ENCODE measurements at places on chromosomes 12 and 14. TPM values are rescaled to one million over a fixed set of nuclear protein-coding genes. Genes with fewer than 3 reads are reported as not detected.

The CFAP54 gene
- 2.0 TPM for polyA plus RNA-seq

DNA sequence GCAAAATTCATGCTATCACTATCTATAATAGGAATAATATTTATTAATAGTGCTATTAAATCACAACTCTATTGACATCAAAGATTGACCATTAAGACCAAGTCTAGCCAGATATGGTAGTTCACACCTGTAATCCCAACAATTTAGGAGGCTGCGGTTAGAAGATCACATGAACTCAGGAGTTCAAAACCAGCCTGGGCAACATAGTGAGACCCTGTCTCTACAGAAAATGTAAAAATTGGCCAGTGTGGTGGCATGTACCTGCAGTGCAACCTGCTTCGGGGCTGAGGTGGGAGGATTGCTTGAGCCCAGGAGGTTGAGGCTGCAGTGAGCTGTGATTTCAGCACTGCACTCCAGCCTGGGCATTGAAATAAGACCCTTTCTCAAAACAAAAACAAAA lies 11.0 kb downstream of the VEZT start:
- no peak for DNase-seq

GRCh38 chr14:91744068-91744480 lies 12.2 kb upstream of the CATSPERB start:
- DNase-seq = no peak

DNA sequence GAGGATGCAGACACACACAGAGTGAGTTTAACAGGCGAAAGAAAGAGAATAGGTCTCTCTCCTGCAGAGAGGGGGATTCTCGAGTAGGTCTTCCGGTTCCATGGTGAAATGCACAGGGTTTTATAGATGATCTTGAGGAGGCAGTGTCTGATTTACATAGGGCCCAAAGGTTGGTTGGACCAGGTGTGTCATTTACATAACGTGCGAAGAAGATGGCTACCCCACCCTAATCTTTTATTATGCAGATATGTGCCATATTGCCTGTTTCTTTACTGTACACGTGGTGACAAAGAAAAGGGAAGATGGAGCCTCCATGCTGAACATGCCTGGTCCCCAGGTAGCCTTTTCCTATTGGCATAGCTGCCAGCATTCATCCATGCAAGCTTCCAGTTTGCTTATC lies 219.8 kb downstream of the CRADD start:
- no peak for DNase-seq

The MIP gene
- polyA plus RNA-seq = not detected

DNA sequence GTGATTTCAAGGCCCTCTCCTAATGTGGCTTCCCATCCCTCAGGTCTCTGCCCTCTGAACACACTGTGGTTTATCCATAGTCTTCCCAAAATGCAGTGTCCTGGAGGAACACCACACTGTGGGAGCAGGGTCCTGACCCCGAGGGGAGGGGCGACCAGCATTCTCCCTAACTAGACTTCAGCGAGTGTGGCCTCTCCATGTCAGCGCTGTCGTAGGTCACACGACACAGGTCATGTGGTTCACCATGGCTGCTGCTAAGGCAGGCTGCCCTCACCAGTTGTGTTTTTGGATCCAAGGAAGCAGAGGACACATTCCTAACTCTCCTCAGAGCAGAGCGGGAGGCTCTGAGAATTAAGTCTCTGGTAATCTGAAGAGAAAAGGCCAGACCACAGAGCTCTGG lies 50.5 kb downstream of the SSH1 start:
- no peak for DNase-seq

DNA sequence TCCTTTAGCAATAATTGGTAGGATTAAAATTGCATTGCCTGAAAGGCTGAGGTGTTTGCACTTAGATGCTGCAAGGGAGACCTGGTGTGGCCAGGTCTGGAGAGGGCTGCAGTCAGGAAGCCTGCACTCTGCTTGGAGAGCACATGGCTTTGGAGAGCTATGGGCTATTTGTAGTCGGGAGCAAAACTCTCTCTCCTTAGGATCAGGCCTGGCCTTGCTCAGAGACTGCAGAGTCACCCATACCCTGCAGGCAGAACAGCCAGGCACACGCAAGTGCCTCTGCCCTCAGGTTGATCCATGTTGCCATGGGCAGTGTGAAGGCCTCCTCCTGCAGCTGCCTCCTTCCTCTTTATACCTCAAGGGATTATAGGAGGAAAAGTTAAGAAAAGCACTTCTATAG lies 26.8 kb downstream of the CKB start:
- no peak for DNase-seq

DNA sequence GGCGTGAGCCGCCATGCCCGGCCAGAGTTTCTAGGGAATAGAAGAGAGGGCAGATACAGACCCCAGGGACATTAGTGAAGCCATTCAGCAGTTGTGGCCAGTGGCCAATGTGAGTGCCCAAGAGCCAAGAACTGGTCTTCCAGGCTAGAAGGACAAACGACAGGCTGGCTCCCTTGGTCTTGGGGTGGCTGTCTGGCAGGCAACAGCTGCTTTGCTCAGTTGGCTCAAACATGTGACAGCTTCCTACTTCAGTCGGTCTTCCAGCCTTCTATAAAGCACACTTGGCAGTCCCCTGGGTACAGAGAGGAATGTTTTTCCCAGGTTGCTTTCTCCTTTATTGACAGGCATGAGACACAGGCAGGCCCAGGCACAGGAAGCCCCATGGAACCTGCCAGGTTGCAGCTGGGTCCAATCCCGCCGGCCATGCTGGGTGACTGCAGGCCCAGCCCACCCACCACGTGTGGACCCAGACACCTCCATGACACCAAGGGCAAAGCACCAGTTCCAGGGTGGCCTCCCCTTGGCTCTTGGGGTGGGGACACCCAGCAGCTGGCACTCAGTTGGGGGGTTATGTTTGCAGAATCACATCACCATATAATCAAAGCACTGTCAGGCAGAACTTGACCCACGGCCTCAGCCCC lies 15.4 kb downstream of the CHGA start:
- DNase-seq = no peak

The ADCY6 gene
- 67.0 TPM for polyA plus RNA-seq

The SSPN gene
- polyA plus RNA-seq = 15.3 TPM

DNA sequence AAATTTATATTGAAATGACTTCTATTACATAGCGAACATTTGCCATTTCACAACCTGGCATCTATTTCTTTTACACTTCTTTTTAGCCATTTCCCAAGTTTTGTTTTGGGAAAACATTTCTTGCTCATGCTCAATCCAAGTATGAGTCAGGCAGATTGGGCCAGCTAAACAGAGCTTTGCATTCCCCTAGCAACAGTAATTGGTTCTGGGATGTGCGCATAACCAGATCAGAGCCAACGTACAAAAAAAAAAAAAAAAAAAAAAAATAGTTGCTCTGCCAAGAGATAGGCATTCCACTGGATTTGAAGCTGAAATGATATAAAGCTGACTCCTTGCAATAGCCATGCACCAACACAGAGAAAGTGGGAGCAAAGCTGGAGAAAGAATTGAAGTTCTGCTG lies 37.5 kb downstream of the PLCZ1 start:
- no peak for DNase-seq

GRCh38 chr12:8951744-8952143 lies 2.3 kb upstream of the M6PR start:
- DNase-seq = no peak

The PLA2G1B gene
- 2.4 TPM for polyA plus RNA-seq

- DNase-seq = no peak
Measured at GRCh38 chr12:20410734-20411133, 42.4 kb downstream of the PDE3A start.

The PLEKHH1 gene
- polyA plus RNA-seq = 15.5 TPM
